GF-D8 (cell line): ENCODE measurements at places on chromosomes 6 and 20.

DNA sequence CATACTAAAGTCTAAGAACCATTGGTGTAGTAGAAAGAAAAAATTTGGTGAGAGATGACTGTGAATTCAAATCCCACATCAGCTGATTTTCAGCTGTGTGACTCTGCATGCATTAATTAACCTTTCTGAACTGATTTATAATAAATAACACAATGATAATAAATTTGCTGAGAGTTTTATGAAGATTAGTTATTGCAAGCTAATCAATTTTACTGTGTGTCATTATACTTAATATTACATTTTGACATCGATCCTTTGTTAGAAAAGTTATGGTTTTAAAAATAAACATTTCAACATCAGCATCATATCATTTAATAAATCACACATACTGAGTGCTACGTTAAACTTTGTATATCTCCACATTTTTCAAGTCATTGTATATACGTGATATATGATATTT lies 599.7 kb upstream of the MMS22L start:
- DNase-seq, result no peak

GRCh38 chr6:35258858-35259193 lies 709 bp upstream of the ZNF76 start:
- peak; percentile 29 for DNase-seq

GRCh38 chr20:53949319-53949839 lies 121.0 kb downstream of the BCAS1 start:
- peak; percentile 32 for DNase-seq

DNA sequence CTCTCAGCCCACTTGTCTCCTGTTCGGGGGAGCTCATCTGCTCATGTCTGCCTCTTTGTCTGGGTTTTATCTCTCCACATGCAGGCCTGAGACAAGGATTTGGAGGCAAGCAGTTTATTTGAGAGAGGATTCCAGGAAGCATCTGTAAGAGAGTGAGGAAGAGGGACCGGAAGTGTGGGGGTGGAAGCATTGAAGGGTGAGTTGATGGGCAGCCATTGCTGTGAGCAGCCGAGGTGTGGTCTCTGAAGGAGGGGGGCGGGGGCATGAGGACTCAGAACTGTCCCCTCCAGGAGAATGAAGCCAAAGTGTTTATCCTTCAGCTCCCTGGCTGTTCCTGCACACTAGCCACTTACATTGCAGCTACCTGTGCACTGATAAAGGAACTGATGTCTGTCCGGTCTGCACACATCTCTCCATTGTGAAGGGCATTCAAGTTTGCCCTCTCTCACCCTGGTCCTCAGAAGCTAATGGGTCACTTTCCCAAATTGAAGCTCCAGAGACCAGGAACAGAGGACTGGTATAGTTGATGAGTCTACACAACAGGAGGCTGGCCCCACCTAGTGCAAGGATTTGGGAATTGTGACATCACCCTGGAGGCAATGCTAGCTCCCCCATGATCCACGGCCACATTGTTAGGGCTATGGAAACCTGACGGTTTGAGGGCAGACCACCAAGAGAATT lies 100.5 kb upstream of the FOXA2 start:
- DNase-seq, result no peak

- DNase-seq, result no peak
Observed at GRCh38 chr20:47675190-47676142, 109.8 kb downstream of the SULF2 start.

GRCh38 chr20:20505554-20505953 lies 137.7 kb downstream of the INSM1 start:
- DNase-seq, result peak; percentile 5

DNA sequence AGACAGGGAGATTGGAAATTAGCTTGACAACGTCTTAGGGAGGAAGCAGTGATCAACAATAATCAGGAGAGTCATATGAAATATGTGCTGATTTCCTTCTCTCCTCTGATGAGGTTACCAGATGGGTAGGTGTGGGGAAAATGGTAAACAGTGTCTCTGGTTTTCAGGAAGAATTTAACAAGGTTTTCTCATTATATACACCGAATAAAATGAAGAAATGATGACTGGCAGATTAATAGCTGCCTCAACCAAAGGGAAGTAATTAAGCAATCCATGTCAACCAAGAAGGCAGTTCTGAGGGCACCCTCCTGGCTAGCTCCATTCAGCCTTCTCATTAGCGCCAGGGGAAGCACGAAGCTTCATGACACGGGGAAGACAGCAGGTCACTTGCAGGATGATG lies 12.7 kb upstream of the RAMACL start:
- DNase-seq, result peak; percentile 47
